Esophagus muscularis mucosa (tissue), 4 donors: ENCODE measurements at places on chromosomes 5 and 9. TPM values are rescaled to one million over a fixed set of nuclear protein-coding genes. Genes with fewer than 3 reads are reported as not detected.

The FCN2 gene
- total RNA-seq = not detected

The RPL37 gene
- 984 TPM for total RNA-seq

The OR1L4 gene
- not detected for total RNA-seq

The CCDC180 gene
- 4.2 TPM for total RNA-seq

The TMEM8B gene
- total RNA-seq = 10.0 TPM

- no peak for DNase-seq
These were observed 251.6 kb upstream of the PTGER4 start for GRCh38 chr5:40428126-40428525.

- DNase-seq = no peak
These were observed 818 bp upstream of the OBP2A start for GRCh38 chr9:135544981-135545635.

- DNase-seq = no peak
These were observed 188.5 kb downstream of the CACNA1B start for GRCh38 chr9:138066049-138066448.

DNA sequence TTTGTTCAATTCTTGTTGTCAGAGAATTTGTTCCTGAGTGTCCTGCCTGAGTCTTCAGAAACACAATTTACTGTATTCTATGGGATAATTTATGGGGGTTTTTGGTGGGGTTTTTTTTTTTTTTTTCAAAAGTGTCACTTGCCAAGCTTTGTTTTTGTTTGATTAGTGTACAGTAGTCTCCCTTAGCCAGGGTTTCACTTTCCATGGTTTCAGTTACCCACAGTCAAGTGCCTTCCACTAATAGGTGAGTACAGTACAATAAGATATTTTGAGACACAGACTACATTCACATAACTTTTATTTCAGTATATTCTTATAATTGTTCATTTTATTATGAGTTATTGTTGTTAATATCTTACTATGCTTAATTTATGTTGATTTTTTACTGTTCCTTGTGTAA lies 25.0 kb upstream of the AUH start:
- no peak for DNase-seq

GRCh38 chr9:79189511-79189924 lies 382.2 kb upstream of the TLE4 start:
- DNase-seq = no peak

GRCh38 chr5:61651195-61651594 lies 319.1 kb downstream of the ZSWIM6 start:
- DNase-seq = no peak

DNA sequence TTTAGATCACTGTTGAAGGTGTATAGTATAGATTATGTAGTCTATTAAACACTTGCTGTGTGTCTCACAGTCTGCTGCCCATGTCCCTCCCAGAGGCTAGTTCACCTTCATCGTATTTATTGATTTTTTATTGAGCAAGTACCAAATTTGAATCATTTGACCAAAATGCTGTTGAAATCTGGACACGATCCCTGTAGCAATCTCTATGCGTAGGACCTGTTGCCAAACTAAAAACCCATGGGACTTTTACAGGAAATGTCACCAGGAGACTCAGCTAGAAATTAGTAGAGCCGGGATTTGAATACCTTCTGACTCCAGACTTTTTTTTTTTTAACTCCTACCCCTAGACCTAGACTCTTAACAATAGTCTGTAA lies 17.5 kb downstream of the SLC31A1 start:
- no peak for DNase-seq

GRCh38 chr9:7103771-7104170 lies 346.0 kb downstream of the KDM4C start:
- DNase-seq = no peak

DNA sequence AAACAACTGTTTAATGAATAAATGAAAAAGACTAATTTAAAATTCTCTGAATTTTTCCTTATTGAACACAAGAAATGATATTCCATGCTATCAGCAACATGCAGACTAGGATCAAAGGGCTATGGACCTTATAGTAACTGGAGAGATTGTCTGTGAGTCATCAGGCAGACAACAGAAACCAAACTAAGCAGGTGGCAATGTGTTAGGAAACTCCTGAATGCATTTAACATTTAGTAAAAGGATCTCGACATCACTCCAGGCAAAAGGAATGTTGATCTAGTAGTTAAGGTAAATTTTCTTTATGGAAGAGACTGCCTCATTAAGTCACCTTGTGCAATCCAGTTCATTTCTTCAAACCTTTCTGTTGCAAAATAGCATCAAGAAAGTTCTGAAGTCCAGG lies 58.4 kb downstream of the ARL15 start:
- DNase-seq = no peak
